Colonic mucosa (tissue), 4 donors: ENCODE measurements at places on chromosomes 2 and 18. TPM values are rescaled to one million over a fixed set of nuclear protein-coding genes. Genes with fewer than 3 reads are reported as not detected.

DNA sequence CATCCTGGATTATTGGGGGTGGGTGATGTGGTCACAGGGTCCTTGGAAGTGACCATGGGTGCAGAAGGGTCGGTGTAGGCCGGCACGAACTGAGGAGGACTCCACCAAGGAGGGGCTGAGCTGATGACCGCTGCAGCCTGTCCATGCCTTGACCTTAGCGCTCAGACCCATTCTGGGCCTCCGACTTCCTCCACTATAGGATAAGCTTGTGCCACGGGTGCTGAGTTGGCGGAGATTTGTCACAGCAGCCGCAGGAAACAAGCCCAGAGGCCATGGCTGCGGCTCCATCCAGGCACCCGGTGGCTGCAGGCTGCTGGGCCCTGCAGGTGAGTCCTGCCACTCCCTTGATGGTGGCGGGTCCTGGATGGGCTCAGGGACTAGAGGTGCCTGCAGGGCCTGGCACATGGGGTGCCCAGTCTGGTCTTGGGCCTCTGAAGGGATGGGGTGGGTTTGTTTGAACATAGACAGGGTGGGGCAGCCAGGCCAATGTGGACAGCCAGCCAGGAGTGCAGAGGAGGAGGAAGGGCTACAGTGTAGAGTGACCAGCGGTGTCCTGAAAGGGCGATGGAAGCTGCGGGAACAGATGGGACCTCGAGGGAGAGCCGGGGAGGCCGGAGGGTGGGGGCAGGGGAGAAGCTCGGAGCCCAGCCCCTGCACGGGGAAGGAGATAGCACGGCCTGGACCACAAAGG, 84.8 kb downstream of the SEPTIN10 start:
- H3K27me3 ChIP-seq: no peaks in the 10 kb centered on the region
- no peak overlapping the region for H3K27ac ChIP-seq
- no peak overlapping the region for H3K4me3 ChIP-seq
- H3K4me1 ChIP-seq: no peaks in the 10 kb centered on the region
- no peak for DNase-seq

- no peaks in the 10 kb centered on the region for H3K4me1 ChIP-seq
- no peaks in the 10 kb centered on the region for H3K36me3 ChIP-seq
- no peak overlapping the region for H3K27ac ChIP-seq
- no peak for DNase-seq
- no peaks in the 10 kb centered on the region for H3K27me3 ChIP-seq
Measured at GRCh38 chr2:225008179-225008856, 34.0 kb downstream of the DOCK10 start.

DNA sequence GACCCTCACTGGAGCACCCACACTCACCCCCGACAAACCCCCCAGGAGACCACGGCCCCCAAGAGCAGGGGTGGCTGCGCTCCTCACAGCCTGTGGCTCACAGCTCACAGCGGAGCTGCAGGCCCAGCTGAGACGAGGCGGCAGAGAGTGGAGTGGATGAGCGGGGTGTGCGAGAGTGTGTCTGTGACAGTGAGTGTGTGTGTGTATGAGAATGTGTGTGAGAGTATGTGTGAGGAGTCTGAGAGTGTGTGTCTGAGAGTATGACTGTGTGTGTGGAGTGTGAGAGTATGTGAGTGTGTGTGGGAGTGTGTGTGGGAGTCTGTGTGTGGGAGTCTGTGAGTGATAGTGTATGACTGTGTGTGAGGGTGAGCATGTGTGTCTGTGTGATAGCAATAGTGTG, 55.3 kb upstream of the ID2 start:
- no peak overlapping the region for H3K4me3 ChIP-seq
- peaks cover 7% of the 10 kb centered on the region for H3K4me1 ChIP-seq
- no peaks in the 10 kb centered on the region for H3K36me3 ChIP-seq
- no peak for DNase-seq
- H3K27me3 ChIP-seq: no peaks in the 10 kb centered on the region

GRCh38 chr2:209331291-209331844, 92.5 kb upstream of the MAP2 start:
- H3K27ac ChIP-seq: no peak overlapping the region
- H3K36me3 ChIP-seq: no peaks in the 10 kb centered on the region

- no peaks in the 10 kb centered on the region for H3K27me3 ChIP-seq
- no peaks in the 10 kb centered on the region for H3K36me3 ChIP-seq
- DNase-seq: no peak
- no peaks in the 10 kb centered on the region for H3K4me1 ChIP-seq
- no peak overlapping the region for H3K27ac ChIP-seq
Measured at GRCh38 chr2:12300019-12300602, 416.6 kb upstream of the TRIB2 start.

- DNase-seq: no peak
- no peaks in the 10 kb centered on the region for H3K27me3 ChIP-seq
- H3K36me3 ChIP-seq: no peaks in the 10 kb centered on the region
- no peaks in the 10 kb centered on the region for H3K4me1 ChIP-seq
- H3K27ac ChIP-seq: peak overlapping the region; percentile 3
Measured at GRCh38 chr18:29181151-29181901, 1004.4 kb upstream of the CDH2 start.

- H3K27ac ChIP-seq: no peak overlapping the region
- peaks cover 3% of the 10 kb centered on the region for H3K4me1 ChIP-seq
- H3K36me3 ChIP-seq: no peaks in the 10 kb centered on the region
- no peak overlapping the region for H3K4me3 ChIP-seq
Measured at GRCh38 chr2:198763793-198764192, 693.9 kb downstream of the SATB2 start.

- no peak overlapping the region for H3K4me3 ChIP-seq
- H3K27me3 ChIP-seq: no peaks in the 10 kb centered on the region
- DNase-seq: no peak
- H3K27ac ChIP-seq: no peak overlapping the region
- H3K4me1 ChIP-seq: no peaks in the 10 kb centered on the region
Measured at GRCh38 chr2:153163055-153163454, 315.5 kb downstream of the RPRM start.

DNA sequence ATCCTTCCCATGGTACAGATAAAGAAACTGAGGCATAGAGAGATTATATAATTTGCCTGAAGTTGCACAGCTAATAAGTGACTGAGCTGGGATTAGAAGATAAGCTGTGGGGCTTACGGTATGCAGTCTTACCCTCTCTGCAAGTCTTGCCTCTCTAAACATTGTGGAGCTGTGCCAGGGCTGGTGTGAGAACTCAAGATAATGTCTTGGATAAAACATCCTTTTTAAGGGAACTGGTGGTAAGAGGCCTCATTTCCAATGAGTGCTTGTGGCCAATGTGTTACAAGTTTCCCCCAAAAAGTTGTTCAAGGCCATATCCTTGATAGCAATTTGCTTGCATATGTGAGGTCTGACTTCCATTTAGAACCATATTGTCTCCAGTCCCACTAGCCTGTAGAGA, 84.3 kb upstream of the ETAA1 start:
- no peak overlapping the region for H3K4me3 ChIP-seq
- no peaks in the 10 kb centered on the region for H3K36me3 ChIP-seq
- H3K27me3 ChIP-seq: no peaks in the 10 kb centered on the region

- no peaks in the 10 kb centered on the region for H3K4me1 ChIP-seq
- no peaks in the 10 kb centered on the region for H3K36me3 ChIP-seq
- no peak for DNase-seq
Measured at GRCh38 chr2:26993768-26994167, 23.3 kb downstream of the MAPRE3 start.

GRCh38 chr2:204706939-204707338, 161.7 kb downstream of the PARD3B start:
- no peaks in the 10 kb centered on the region for H3K36me3 ChIP-seq
- no peak for DNase-seq
- H3K4me3 ChIP-seq: no peak overlapping the region
- H3K27me3 ChIP-seq: no peaks in the 10 kb centered on the region
- no peaks in the 10 kb centered on the region for H3K4me1 ChIP-seq
- H3K27ac ChIP-seq: no peak overlapping the region

DNA sequence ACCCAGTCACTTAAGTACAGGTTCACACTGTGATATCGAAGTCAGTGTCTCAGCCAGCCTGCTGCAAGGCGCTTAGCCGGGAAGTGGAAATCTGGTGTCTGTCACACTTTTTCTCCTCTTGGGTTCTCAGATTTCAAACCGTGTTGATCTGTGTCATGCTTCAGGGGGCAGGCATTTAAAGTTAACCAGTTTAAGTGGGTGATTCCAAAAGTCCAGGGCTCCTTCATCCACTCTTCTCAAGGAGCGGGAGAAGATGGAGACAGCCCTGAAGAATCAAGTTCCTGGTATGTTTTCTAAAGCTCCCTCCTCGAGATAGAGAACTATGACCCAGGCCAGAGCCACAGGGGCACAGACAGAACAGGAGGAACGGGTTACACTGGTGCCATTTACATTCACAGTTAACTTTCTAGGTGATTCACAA, 331.7 kb downstream of the GBX2 start:
- H3K4me3 ChIP-seq: no peak overlapping the region
- no peaks in the 10 kb centered on the region for H3K36me3 ChIP-seq
- no peaks in the 10 kb centered on the region for H3K27me3 ChIP-seq
- H3K27ac ChIP-seq: no peak overlapping the region
- DNase-seq: no peak

- no peaks in the 10 kb centered on the region for H3K36me3 ChIP-seq
- no peak overlapping the region for H3K4me3 ChIP-seq
- no peaks in the 10 kb centered on the region for H3K4me1 ChIP-seq
- no peaks in the 10 kb centered on the region for H3K27me3 ChIP-seq
- H3K27ac ChIP-seq: no peak overlapping the region
Measured at GRCh38 chr2:188068093-188068492, 223.6 kb upstream of the GULP1 start.

- H3K36me3 ChIP-seq: no peaks in the 10 kb centered on the region
- H3K27me3 ChIP-seq: no peaks in the 10 kb centered on the region
- peaks cover 12% of the 10 kb centered on the region for H3K4me1 ChIP-seq
Measured at GRCh38 chr2:222797261-222797660, 63.6 kb upstream of the ACSL3 start.

DNA sequence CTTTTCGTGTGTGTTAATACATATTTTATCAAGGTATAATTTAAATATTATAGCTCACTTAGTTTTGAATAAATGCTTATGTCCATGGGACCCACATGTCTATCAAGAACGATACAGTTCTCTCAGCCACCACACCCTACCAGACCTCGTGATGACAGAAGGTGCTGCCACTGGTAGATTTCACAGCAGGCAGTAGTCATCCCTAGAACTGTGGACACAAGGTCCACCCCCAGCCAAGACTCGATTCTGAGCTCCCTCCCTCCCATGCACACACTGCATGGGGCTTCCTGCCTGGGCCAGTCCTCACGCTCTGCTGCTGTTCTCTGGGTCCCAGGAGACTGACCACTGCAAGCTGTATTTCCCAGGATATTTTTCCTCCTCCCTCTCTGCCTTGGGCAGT, 26.5 kb upstream of the CREB1 start:
- H3K4me3 ChIP-seq: no peak overlapping the region
- no peaks in the 10 kb centered on the region for H3K36me3 ChIP-seq
- H3K27me3 ChIP-seq: no peaks in the 10 kb centered on the region
- no peak overlapping the region for H3K27ac ChIP-seq
- H3K4me1 ChIP-seq: no peaks in the 10 kb centered on the region

DNA sequence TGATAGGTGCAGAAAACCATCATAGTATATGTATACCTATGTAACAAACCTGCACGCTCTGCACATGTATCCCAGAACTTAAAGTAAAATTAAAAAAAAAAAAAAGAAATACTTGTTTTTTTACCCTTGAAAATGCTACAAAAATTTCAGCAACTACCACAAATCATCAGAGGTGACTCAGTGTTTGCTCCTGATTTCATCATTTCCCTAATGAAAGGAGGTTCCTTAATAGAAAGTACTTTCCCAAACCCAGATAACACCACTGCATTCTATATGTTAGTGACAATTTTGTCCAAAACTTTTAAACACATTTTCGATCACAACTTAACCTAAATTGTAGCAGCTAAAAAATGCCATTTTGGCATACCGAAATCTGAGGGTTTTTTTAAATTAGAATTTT, 163.3 kb downstream of the SLC39A10 start:
- H3K36me3 ChIP-seq: no peaks in the 10 kb centered on the region
- H3K4me1 ChIP-seq: no peaks in the 10 kb centered on the region
- H3K4me3 ChIP-seq: no peak overlapping the region
- no peak overlapping the region for H3K27ac ChIP-seq
- no peaks in the 10 kb centered on the region for H3K27me3 ChIP-seq

DNA sequence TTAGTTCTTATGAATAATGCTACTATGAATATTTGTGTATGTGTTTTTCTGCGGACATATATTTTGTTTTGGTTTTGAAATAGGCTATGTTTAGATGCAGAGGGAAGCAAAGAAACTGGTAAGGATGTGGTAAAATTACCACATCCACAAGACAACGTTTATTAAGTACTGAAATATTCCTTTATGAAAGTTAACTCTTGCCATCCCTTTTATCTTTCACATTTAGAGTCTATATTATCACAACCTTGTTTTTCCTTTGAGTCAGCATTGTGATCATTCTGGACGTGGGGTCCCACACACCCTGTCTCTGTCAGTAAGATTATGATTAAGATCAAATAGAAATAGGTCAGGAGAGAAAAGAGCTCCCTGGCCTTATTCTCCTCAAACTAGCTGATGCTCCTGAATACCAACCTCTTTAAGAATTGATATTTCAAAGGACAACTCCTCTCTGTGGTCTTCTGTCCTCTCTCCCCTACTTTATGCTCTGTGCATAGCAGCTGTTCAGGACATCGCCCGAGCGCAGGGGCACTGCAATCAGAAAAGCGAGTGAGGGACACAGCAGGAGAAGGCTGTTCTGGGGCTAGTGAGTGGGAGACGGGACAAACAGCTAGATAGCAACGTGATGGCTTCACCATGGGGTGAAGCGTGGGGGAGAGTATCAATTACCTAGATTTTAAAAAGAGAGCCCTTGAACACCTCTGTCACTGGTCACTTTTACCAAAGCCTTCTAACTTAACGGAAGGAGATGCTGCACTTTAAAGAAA, 12.2 kb downstream of the METAP1D start:
- H3K27me3 ChIP-seq: no peaks in the 10 kb centered on the region
- H3K27ac ChIP-seq: no peak overlapping the region
- H3K4me3 ChIP-seq: no peak overlapping the region
- DNase-seq: no peak
- no peaks in the 10 kb centered on the region for H3K36me3 ChIP-seq

B3GNT7 gene
- 244 TPM for total RNA-seq

TRIM43 gene
- not detected for total RNA-seq

SP5 gene
- total RNA-seq: 3.5 TPM

LONRF2 gene
- 0.17 TPM for total RNA-seq

COL5A2 gene
- total RNA-seq: 10.4 TPM

PPM1B gene
- 77.9 TPM for total RNA-seq

PRKD3 gene
- 28.7 TPM for total RNA-seq
